ENCODE measurements at places on chromosomes 11 and 22.

GRCh38 chr22:47175151-47176025 lies 412.9 kb downstream of the TBC1D22A start:
- no peak for DNase-seq

- DNase-seq, result no peak
Observed at GRCh38 chr11:59186130-59186594, 14.2 kb downstream of the DTX4 start.

GRCh38 chr11:699753-700152 lies 4.1 kb downstream of the TMEM80 start:
- DNase-seq, result no peak

GRCh38 chr22:36417281-36417686 lies 29.5 kb upstream of the MYH9 start:
- DNase-seq, result no peak

GRCh38 chr11:6360183-6360582 lies 30.1 kb upstream of the SMPD1 start:
- DNase-seq, result no peak

Data from stimulated activated CD4-positive, alpha-beta T cell treated with anti-CD3 and anti-CD28 coated beads, TNF-alpha, amount 100 ng/mL, for 48 hours (primary cell).